SK-MEL-5 (cell line): ENCODE measurements at places on chromosomes 7 and 10.

DNA sequence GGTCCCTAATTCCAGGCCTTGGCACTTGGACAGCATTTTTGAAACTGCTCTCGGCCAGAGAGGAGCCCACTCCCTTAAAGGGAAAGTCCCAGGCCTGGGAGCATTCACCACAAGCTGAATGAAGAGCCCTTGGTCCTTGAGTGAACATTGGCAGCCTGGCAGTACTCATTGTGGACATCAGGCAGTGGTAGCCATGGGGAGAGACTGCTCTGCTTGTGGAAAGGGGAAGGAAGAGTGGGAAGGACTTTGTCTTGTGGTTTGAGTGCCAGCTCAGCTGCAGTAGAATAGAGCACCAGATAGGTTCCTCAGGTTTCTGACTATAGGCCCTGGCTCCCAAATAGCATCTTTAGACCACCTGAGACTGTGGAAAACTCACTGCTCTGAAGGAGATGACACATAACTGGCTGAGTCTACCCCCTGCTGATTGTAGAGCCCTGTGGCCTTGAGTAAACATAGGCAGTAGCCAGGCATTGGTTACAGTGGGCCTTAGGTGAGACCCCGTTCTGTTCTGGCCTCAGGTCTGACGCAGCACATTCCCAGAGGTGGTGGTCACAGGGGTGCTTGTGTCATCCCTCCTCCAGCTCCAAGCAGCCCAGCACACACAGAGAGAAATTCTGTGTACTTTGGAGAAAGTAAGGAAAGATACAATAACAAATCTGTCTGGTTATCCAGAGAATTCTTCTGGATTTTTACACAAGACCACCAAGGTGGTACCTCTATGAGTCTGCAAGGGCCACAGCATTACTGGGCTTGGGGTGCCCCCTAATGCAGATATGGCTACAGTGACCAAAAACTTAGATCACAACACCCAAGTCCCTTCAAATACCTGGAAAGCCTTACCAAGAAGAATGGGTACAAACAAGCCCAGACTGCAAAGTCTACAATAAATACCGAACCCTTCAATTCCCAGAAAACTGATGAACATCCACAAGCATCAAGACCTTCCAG is 153.8 kb downstream of the GNAI1 start:
- peak; percentile 40 for DNase-seq

DNA sequence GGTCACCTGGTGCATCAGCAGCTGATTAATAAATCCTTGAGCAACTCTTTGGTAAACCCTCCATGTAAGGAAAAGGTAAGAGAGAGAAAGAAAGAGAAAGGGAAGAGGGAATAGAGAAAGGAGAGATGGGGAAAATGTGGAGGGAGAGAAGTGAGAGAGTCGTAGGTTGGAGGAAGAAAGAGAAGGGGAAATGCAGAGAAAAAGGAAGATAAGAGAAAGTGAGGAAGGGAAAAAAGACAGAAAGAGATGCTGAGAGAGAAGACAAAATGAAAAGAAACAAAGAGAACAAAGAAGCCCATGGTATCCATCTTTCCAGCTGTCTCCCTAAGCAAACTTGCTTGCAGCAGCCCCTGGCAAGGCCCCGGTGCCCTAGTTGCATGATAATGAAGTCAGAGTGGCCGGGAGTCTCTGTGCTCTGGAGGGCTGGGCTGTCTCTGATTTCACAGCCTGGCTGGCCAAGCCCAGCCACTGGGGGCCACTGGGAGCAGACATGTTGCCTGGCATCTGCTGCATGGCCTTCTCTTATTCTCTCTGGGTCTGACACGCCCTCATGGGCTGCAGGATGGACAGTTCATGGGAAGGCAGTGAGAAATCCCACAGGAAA is 48.4 kb downstream of the PRR15 start:
- no peak for DNase-seq

GRCh38 chr10:76916536-76916935 is 721.1 kb downstream of the KCNMA1 start:
- no peak for DNase-seq

DNA sequence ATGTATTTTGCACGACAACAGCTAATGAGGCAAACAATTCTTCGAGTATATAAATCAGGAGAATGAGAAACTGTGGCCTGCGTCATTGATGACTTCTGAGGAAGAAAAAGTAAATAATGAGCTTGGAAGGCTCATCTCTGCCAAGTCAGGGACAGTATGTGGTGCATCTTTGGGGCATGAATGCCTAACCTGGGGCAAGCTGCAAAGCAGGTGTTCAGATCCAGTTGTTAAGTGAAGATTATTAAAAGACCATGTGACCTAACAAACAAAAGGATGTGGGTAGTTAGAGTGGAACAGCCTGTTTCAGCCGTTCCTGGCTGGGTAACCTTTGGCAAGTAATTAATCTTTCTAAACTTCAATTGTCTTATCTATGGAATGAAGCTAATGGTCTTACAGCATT is 93.0 kb downstream of the LYZL2 start:
- no peak for DNase-seq

- no peak for DNase-seq
These were observed 76.5 kb downstream of the MICALL2 start for GRCh38 chr7:1382553-1383397.

DNA sequence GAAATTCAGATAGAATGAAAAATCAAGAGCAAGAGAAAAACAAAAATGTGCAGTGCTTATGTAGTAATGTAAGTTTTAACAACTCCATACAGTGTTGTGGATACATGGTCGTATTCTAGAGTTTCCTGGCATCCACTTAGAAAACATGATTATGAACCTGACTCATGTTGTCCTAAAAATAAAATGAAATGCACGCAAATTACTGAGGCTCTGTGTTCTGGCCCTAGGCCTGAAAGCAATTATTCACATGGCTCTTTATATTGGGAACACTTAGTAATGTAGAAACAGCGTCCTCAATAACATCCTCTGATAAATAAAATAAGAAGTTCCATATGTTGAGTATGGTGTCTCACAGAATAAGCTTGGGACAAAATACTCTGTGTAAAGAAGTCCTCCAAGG is 200.2 kb upstream of the SEMA3E start:
- no peak for DNase-seq

- DNase-seq, result no peak
These were observed 26.2 kb downstream of the SUV39H2 start for GRCh38 chr10:14904864-14905263.

- DNase-seq, result peak; percentile 32
These were observed 10.4 kb downstream of the HDAC9 start for GRCh38 chr7:18505870-18506460.

- no peak for DNase-seq
These were observed 47.5 kb downstream of the CAMK2B start for GRCh38 chr7:44277851-44278250.

- DNase-seq, result no peak
These were observed 11.4 kb downstream of the SH3PXD2A start for GRCh38 chr10:103843854-103844570.

GRCh38 chr7:146411975-146412374 is 295.4 kb downstream of the CNTNAP2 start:
- no peak for DNase-seq

GRCh38 chr7:71885487-71885886 is 526.7 kb downstream of the CALN1 start:
- no peak for DNase-seq

DNA sequence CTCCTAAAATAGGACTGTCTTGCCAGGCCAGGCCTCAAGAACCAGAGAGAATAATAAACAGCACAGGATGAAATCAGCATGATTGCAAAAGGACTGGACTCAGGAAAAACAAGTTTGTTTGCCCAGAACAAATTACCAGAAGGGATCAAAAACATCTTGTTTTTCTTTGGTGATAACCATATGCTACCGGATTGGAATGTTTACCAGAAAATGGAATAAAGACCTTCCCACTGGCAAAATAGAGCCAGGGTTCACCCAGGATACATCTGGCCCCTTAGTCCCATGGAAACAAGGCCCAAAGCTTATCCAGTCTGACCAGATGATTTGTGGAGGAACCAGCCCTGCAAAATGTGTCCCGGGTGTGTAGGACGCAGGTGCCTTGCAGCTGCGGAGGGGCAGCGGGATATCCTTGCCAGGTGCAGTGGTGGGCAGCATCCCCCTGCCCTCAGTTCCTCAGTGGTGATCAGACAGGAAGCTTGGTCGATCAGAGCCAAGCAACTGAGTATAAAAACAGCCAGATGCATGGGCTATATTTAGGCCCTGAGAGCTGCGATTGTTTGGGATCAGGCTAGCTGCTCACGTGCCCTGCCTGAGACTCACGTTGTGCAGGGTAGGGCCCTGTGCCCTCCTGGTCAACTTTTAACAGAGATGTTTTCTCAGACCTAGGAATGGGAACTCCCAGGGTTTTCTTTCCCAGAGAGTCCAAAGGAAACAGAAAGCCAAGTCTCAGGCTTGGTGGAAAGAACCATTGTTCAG is 4.6 kb upstream of the ZNF22 start:
- DNase-seq, result peak; percentile 47

DNA sequence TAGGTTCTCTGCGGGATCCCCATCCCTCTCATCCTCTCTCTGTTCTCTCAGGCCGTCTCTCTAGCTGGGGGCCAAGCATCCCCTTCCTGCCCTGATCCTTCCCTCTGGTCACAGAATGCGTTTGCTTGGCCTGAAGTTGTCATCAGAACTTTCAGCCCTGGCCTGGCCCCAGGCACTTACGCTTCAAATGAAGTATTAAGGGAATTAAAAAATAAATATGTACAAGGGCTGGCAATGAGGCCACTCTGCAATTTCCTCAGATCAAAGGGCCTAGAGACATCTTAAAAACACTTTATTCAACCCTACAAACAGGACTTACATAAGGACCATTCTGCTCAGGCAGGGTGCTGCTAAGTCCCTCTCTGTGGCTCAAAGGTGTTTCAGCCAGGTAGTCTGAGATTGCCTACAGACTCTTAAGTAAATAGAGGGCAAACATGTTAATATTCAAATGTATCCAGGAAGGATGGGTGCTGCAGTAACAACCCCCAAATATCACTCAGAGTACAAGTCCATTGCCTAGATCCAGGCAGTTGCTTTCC is 16.0 kb downstream of the SFTPD start:
- DNase-seq, result no peak

DNA sequence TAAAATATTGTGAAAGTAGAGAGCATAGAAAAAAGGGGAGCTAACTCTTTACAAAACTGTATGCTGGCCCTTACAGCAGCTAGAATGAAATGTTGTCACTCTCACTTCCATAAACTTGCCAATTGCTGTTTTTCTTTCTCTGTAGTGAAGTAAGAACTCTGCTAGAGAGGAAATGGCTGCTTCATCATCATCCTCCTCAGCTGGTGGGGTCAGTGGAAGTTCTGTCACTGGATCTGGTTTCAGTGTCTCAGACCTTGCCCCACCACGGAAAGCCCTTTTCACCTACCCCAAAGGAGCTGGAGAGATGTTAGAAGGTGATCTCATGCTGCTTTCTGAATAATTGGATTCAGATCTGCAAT is 7.6 kb upstream of the ASCC1 start:
- no peak for DNase-seq
